CD4-positive, alpha-beta T cell treated with Interleukin-10 for 1 hour (primary cell): ENCODE measurements at places on chromosomes 7 and 10.

DNA sequence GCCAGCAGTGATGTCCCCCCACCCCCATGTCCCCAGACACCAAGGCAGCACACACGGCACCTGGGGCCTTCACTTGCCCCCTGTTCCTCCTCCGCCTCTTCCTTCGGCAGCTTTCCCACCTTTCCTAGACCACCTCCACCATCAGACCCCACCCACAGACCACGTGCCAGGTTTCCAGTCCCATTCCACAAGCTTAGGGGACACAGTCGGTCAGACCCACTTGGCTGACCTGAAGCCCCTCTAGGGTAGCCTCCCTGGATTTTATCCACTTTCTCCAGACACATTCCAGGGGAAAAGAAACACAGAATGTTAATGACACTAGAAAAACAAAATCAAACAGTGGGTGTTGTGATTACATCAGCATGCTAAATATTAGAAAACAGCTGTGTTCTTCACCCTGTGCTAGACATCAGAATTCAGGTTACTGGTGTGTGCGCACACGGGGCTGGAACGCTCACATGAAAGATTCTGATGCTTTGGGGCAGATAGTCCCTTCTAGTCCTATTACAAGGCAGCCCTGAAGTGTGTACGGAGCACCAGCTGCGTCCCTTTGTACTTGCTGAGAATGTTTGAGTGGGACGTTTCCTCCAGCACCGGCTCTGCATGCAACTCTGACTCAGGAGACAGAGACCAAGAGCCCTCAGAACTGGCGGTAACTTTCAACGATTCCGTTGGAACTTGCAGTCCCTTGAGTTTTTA is 75.5 kb upstream of the PPP2R2D start:
- no peak for DNase-seq

DNA sequence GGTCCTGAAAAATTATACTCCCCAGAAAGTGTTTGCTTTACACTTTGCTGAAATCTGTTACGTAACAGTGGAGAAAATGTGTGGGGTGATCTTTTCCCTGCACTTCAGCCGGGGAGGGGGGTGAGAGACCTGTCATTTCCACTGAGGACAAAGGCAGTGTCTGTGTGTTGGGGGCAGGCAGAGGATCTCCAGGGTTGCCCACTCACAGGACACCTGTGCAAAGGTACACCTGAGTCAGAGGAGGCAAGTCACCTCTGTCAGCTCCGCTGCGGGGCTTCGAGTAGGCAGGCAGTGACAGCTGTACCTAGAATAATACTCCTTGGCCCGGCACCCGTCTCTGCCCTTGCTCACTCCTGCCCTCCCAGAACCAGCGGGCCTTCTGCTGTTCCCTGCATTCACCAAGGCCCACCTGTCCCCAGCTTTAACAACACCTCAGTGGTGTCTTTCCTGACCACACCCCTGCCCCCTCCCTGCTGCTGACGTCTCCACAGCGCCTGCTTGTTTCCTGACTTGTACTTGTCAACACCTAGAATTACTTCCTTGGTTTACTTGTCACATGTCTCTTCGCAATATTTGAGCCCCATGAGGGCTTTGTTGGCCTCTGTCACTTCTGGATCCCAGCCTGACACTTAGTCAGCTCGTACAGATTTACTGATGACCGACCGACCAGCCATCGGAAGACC is 159.2 kb downstream of the NEURL1 start:
- DNase-seq, result no peak

DNA sequence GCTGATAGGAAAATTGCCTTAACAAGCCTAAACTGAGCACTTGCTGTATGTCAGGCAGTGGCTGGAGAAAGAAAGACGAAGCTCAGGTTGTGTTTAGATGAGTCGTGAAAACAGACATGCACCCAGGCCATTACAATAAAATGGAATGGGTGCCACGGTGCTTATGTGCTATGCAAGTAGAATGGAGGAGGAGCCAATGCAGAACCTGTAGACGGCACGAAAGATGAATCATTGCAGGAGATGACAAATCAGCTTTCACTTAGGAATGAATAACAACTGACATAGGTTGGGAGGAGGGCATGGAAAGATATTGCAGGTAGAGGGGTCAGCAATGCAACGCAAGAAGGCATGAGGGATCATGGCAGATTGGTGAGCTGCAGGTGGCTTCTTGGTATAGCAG is 61.2 kb upstream of the ARHGAP21 start:
- no peak for DNase-seq

- DNase-seq, result no peak
These were observed 14.8 kb downstream of the BBS9 start for GRCh38 chr7:33143996-33144718.

- no peak for DNase-seq
These were observed 7.5 kb downstream of the NOS3 start for GRCh38 chr7:150998341-150998740.

GRCh38 chr10:114262496-114262895 is 23.4 kb downstream of the VWA2 start:
- DNase-seq, result no peak

DNA sequence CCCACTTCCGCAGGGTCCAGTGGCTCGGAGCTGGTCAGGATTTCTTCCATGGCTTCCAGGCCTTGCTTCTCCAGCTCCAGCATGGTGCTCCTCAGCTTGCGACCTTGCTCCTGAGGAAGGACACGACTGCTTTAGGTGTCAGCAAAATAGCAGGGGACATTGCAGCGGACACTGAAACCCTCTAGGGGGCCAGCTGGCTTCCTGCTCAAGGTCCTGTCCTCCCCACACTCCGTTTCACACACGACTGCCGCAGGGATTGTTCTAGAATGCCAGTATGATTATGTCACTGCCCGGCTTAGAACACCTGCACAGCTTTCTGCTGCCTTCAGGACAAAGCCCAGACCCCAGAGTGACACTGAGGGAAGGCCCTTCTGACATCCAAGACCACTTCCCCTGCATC is 65.6 kb downstream of the SCRN1 start:
- no peak for DNase-seq

DNA sequence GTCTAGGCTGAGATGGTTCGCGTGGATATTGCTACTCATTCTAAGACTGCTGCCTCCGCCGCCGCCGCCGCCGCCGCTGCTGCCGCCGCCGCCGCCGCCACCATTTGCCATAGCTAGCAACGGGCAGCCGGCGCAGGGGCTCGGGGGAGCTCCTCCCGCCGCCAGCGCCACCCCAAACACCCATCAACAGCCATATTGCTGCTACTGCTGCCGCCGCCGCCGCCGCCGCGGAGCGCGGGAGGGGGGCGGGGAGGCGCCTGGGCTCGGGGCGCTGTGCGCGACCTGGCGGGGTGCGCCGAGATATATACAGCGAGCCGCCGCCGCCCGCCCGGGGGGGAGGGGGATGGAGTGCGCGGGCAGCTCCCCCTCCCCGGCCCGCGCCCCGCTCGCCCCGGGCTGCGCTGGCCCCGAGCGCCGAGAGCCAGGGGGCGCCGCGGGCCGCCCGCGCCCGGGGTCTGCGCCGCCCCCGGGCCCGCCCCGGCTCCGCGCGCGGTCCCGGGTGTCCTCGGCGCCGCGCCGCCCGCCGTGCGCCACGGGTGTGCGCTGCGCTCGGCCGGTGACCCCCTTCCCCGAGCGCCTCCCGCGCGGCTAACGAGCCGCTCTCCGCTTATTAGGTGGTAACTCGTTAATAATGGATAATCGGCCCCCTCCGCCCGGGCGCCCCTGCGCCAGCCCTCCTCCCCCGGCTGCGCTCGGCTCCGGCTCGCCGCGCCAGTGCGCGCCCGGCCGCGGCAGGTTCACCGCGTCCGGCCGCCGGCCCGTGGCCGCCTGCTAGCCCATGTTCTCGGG is at the start of gene KCNMA1:
Gene KCNMA1 (minus strand): TSS at position 277 of the 789 bp plus-strand sequence.
- no peak for DNase-seq

GRCh38 chr7:108089381-108089780 is 40.8 kb downstream of the LAMB4 start:
- DNase-seq, result no peak

- DNase-seq, result no peak
These were observed 129.0 kb downstream of the INHBA start for GRCh38 chr7:41573862-41574261.

- no peak for DNase-seq
These were observed 79.4 kb upstream of the LRRN3 start for GRCh38 chr7:111011520-111011919.

DNA sequence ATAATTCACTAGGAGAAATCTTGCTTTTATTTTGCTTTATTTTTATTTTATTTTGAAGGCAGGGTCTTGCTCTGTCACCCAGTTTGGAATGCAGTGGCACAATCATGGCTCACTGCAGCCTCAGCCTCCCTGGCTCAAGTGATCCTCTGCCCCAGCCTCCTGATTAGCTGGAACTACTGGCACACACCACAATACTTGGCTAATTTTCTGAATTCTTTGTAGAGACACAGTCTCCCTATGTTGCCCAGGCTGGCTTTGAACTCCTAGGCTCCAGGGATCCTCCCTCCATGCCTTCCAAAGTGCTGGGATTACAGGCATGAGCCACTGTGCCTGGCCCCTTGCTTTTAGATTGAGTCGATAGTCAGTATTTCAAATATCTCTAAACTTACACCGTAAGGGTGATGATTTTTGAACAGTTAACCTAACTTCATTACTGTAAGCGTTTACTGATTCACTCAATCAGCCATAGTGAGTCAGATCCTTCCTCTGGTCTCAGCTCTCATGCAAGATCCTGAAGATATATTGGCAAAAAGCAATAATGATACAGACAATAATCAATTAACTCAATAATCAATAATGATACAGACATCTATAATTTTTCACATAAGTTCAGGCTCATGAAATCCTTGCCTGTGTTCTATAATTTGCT is 239.5 kb downstream of the KIAA1217 start:
- DNase-seq, result no peak

DNA sequence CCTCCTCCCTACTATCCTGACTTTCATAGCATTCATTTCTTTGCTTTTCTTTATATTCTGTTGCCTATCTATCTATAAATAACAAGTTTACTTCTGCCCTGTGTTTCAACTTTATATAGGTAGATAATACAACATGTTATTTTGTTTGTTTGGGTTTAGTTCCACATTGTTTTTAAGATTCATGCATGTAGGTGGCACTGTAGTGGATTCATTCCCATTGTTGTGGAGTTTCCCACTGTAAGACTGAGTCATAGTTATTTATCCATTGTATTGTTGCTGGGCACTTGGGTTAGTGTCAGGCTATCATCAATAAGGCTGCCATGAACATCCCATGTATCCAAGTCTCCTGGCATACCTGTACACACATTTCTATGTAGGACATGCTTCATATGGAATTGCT is 127.7 kb downstream of the ARHGAP22 start:
- DNase-seq, result no peak

- no peak for DNase-seq
These were observed 955 bp downstream of the DUS4L start for GRCh38 chr7:107564553-107565298.

DNA sequence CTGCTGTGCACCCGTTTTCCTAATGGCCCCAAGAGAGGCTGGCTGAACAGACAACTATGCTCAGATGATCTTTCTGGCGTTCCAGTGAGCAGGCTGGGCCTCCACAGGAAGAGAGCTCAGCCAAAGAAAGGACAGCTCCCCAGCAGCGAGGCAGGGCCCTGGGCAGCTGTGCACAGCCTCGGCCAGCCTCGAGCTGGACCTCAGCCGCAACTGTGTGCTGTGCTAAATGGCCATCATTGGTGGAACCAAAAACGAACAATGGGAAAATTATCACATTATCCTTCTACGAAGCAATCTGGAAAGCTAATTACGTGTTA is 97.5 kb downstream of the CTBP2 start:
- DNase-seq, result no peak

DNA sequence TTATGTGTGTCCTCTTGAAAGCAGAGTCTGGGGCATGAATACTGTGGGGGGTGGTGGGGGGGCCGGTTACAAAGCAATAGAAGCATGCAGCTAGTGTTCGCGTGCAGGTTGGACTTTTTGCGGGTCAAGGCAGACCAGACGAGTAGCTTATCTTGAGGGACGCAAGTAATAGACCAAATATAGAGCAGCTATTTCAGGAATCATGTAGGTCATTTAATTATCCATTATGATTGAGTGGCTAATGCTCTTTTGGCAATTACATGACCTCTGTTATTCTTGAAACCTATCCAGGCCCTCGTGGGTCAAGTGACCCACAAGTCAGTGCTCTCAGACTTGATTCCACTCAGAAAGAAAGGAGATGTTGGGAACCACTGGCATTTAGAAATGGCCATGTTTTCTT is 93.0 kb downstream of the BTRC start:
- no peak for DNase-seq

- no peak for DNase-seq
These were observed 97.9 kb downstream of the RTKN2 start for GRCh38 chr10:62170732-62171131.

DNA sequence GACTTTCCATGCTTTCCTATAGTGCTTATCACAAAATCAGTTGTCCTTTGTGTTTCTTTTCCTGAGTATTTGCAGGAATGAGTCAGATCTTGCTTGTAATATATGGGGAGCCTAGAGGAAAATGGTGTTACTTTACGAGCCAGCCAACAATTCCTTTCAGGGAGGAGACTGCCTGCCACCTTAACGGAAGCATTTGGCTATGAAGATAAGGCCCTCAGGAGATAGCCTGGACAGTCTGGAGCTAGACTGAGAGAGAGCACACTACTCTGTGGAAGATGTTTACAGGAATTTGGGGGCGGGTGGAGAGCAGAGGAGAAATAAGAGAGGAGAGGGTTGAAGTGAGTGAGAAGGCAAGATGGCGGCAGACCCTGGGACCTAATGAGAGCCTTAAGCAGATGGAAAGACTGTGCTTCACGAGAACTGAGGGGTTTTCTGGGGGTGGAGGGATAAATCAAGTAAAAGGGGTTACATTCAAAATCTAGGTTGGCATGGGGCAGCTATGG is 126.3 kb downstream of the SNX10 start:
- DNase-seq, result no peak

- DNase-seq, result no peak
These were observed 162.9 kb upstream of the CELF2 start for GRCh38 chr10:10854725-10855124.

GRCh38 chr10:77358656-77359055 is 279.0 kb downstream of the KCNMA1 start:
- no peak for DNase-seq
